ENCODE measurements at places on chromosomes 3 and 15. TPM values are rescaled to one million over a fixed set of nuclear protein-coding genes. Genes with fewer than 3 reads are reported as not detected.

The GPR171 gene
- total RNA-seq, result not detected

The MYEF2 gene
- 2.6 TPM for total RNA-seq

The LRRC34 gene
- total RNA-seq, result 9.5 TPM

The MKRN2 gene
- 41.8 TPM for total RNA-seq

The LIPC gene
- total RNA-seq, result 0.53 TPM

The SLC24A5 gene
- not detected for total RNA-seq

The SERINC4 gene
- total RNA-seq, result not detected

The CPNE9 gene
- total RNA-seq, result not detected
